ENCODE measurements at places on chromosomes 7 and 10. TPM values are rescaled to one million over a fixed set of nuclear protein-coding genes. Genes with fewer than 3 reads are reported as not detected.

ITPRID1 gene
- not detected for total RNA-seq

DNA sequence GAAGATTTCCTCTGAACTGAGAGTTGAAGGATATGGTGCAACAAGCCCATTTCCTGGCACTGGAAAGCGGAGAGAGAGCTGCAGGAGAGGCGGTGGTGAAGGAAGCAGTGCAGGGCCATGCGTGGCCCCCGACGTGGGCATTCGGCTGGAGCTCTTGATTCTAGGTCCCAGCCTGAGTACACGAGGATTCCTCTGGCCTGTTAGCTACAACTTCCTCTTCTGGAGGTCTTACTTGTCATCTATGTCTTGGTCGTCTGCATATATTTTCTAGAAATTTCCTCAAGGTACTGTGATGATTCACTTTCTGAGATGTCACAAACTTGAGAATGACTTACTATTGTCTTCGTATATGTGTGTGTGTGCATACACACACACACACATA, 59.2 kb upstream of the JAZF1 start:
- DNase-seq: no peak

HOXA4 gene
- total RNA-seq: 0.74 TPM

- no peak for DNase-seq
These were observed 26.6 kb downstream of the FAM3C start for GRCh38 chr7:121369462-121369861.

- no peak for DNase-seq
These were observed 464 bp downstream of the KIAA1217 start for GRCh38 chr10:24209432-24209771.

CLDN4 gene
- 0.07 TPM for total RNA-seq

DNA sequence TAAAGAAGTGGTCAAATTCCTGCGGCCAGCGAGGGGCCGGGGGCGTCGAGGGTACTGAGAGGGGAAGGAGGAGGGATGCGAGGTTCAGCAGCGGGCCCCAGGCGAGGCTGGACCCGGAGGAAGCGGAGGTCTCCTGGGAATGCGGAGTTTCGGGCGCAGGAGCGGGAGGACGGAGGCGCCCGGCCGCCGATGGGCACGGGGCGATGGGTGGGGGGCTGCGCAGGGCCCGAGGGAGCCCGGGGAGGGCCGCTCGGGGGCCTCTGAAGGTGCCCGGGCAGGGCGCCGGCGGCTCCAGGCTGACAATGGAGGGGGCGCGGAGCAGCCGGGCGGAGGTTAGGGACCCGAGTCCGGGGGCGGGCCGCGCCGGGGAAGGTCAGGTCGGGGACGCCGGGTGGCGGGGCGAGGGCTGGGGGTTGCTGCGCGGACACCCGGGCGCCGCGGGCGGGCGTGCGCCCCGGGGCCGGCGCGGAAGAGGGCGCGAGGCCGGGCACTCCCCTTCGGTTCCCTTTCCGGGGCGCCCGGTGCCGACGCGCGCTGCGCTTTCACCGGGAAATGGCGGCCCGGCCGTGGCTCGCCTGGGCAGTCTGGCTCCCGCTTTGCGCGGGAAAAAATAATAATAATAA, 683 bp downstream of the MACROH2A2 start:
- DNase-seq: no peak

- no peak for DNase-seq
These were observed 247.3 kb downstream of the ETV1 start for GRCh38 chr7:13742126-13742525.

CCL24 gene
- not detected for total RNA-seq

GRCh38 chr10:8439040-8439439, 384.6 kb downstream of the GATA3 start:
- no peak for DNase-seq

- DNase-seq: no peak
These were observed 860.5 kb downstream of the LRMDA start for GRCh38 chr10:76291885-76292284.

DNA sequence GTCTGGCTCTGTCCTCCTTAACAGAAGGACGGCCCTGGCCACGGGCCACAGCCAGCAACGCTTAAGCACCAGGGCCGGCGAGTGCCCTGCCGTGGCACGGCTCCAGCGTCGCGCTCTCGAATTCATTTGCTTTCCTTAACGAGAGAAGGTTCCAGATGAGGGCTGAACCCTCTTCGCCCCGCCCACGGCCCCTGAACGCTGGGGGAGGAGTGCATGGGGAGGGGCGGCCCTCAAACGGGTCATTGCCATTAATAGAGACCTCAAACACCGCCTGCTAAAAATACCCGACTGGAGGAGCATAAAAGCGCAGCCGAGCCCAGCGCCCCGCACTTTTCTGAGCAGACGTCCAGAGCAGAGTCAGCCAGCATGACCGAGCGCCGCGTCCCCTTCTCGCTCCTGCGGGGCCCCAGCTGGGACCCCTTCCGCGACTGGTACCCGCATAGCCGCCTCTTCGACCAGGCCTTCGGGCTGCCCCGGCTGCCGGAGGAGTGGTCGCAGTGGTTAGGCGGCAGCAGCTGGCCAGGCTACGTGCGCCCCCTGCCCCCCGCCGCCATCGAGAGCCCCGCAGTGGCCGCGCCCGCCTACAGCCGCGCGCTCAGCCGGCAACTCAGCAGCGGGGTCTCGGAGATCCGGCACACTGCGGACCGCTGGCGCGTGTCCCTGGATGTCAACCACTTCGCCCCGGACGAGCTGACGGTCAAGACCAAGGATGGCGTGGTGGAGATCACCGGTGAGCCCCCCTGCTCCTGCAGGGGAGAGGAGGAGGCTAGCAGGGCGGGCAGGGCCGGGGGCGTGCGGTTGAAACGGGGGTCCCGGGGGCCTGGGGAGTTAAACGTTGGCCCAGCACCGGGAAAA, at the start of gene HSPB1:
Gene HSPB1 (plus strand): TSS at position 327 of the 855 bp plus-strand sequence. CDS start 40 bp downstream, at position 367.
- peak; percentile 87 for DNase-seq

FOXP2 gene
- total RNA-seq: not detected

- DNase-seq: no peak
These were observed 97.8 kb downstream of the SLC37A3 start for GRCh38 chr7:140300243-140301136.

DNA sequence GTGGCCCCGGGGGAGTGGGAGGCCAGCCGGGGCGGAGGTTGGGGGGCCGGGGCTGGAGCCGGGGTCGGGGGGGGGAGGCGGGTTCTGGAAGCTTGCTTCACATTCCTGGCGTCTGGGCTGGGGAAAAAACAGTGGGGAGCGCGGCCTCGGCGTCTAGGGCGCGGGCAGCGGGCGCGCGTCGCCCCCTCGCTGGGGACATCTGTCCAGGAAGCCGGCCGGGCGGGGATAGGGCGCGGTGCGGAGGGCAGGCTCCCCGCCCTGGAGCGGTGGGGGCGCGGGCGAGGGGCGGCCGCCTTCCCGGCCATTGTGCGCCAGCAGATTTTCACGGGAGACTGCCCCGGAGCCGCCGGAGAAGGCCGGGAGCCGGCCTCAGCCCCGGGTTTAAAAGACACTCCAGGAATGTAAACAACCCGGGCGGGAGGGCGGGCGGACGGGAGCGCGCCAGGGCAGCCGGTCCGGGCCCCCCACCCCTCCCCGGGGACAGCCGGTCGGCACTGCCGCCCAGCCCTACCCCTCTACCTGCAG, 1.4 kb downstream of the ZMIZ1 start:
- DNase-seq: no peak

DNA sequence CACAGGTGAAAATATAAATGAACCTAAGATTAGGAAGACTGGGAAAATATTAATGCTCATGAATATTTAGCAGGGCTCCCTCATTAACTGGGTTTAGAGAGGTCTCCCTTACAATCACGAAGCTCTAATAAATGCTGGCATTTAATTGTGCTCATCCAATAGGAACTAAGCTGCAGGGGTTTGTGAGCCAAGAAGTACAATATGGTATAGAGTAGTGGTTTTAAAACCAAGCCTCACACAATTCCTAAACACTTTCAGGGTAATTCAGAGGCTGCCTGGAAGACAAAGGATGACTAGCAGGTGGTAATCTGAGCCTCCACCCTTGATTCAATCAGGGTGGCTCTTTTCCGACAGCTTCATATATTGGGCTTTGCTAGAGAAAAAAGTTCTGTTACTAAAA, 103.3 kb downstream of the GPAM start:
- no peak for DNase-seq

DNA sequence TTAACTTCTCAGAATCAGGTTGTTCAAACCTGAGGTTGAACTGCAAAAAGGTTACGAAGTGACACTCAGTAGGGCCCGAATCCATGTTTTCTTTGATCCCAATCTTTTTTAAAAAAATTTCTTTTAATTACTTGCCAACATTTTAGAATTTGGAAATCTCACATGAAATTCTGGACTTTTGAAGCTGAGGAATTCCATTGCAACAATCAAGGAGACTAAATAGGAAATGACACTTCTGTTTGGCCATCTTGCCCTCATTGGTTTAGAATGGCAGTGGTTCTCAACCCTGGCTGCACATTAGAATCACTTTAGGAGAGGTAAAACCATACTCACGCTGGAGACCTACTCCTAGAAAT, 471 bp upstream of the TOMM7 start:
- no peak for DNase-seq

SMO gene
- 5.0 TPM for total RNA-seq

DNA sequence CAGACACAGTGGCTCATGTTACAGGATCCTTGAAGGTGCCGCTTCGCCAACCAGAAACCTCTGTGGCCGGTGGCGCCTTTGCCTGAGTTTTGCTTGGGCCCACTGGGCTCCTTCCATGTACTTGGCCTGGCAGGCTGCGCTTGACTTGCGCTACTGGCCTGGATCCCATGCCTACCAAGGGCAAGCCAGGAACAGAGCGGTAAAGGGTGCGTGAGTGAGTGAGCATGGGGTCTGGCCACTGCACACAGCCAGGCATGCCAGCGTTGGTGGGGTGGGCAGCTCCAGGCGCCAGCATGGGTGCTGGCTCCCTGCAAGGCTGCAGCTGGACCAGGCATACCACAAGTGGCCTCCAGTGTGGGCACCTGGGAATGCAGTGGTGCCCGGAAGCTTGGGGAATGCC, 16.3 kb upstream of the TSPAN15 start:
- DNase-seq: no peak

UMAD1 gene
- total RNA-seq: 5.5 TPM

LRRC17 gene
- 12.7 TPM for total RNA-seq

SPDYE6 gene
- not detected for total RNA-seq

AMPH gene
- total RNA-seq: 0.04 TPM

GRCh38 chr7:103379270-103379975, 32.0 kb downstream of the PSMC2 start:
- no peak for DNase-seq

DNA sequence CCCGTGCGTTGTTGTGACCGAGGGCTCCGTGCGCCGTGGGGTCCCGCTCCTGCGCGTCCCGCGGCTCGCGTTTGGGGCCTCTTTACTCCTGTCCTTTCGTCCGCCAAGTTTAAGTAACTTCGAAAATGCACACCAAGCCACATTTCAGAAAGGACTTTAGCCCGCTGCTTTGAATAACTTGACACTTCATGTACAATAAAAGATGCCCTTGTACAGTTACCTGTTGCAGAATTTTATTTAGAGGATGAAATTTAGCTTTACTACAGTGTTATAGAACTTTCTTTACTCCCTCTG, 459 bp downstream of the SUGCT start:
- no peak for DNase-seq

GRCh38 chr10:92690915-92691590, 1.3 kb downstream of the HHEX start:
- DNase-seq: no peak

DNA sequence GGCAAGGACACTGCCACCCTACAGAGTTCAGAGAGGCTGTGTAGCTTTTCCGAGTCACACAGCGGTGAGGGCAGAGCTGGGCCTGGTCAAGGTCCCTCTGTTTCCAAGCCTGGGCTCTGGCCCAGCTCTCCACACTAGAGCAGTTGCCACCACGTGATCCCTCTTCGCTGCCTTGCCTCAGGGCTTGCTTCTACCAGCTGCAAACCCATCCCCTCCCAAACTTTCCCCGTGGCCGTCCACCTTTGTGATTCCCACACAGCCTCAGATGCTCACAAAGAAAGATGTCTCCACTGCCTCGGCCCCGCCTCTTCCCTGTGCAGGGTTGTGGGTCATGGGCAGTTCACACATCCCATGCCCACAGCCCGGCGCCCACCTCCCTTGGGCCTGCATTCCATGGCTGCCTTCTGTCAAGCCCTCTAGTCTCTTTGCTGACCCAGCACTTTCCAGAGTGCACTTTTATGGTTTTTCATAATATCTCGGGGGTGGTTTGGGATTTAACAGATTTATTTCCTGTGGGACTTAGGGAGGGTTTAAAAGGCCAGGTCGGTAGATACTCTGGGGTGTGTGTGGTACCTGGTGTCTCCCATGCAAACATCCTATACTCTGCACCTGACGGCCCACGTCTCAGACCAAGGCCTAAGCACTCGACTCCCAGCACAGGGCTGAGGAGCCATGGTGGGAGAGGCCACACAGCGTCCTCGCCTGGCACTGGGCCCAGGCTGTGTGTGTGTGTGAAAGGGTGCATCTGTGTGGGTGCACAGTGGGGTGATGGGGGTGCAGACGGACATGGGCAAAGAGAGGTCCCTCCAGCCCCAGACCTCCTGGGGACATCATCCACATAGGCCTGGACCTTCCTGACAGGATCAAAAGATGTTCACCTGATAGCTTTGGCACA, 59.6 kb downstream of the PKD1L1 start:
- no peak for DNase-seq

DNA sequence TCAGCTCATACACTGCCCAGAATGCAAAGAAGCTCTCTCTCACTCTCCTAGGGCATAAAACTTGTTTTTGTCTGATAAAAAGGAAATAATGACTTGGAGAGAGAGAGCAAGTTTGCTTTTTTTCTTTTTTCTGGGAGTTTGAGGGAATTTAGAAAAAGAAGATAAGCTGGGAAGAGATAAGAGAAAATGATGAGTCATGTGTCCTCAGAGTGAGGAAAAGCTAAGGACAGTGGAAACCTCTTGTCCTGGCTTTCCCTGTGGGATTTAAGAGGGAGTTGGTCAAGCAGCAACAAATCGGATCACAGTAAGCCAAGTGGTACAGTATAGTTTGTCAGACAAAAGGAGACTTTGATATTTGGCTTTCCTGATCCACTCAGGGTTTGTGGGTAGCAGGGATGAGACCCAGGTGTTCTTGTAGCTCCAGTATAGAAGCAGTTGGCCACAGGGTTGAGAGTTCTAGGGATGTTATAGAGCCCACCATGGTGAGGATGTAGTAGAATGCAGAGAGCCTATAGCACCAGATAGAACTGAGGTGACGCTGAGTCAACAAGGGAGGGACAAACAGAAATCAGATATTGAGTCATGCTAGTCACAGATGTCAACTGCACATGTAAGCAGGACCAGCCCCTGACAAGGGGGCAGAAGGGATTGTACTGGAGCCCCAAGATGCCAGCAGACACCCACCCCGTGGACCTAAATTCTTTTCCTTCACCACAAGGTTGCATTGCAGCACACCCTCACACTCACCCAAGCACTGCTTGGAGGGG, 219.3 kb upstream of the TAC1 start:
- DNase-seq: no peak

DNA sequence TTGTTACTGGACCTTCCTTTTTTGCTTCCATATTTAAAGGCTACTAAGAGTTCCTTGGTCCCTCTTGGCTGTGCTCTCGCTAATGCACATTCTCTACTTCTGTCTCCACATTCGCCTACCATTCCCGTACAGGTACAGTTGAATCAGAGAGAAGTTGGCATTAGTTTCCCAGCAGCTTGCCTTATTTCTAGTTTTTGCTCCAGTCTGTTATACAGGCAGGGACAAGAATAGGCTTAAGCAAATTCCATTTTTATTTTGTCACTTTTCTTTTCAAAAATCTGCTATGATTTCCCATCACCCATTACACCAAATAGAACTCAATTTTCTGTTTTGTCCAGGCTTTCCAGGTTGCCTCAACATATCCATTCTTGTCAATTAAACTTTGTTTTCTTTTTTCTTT, 29.9 kb downstream of the DYNC1I1 start:
- no peak for DNase-seq

GRCh38 chr10:19772972-19773371, 43.3 kb upstream of the PLXDC2 start:
- DNase-seq: no peak
